Nucleus accumbens (tissue), 56 donors: ENCODE measurements at places on chromosomes 13 and 19.

DNA sequence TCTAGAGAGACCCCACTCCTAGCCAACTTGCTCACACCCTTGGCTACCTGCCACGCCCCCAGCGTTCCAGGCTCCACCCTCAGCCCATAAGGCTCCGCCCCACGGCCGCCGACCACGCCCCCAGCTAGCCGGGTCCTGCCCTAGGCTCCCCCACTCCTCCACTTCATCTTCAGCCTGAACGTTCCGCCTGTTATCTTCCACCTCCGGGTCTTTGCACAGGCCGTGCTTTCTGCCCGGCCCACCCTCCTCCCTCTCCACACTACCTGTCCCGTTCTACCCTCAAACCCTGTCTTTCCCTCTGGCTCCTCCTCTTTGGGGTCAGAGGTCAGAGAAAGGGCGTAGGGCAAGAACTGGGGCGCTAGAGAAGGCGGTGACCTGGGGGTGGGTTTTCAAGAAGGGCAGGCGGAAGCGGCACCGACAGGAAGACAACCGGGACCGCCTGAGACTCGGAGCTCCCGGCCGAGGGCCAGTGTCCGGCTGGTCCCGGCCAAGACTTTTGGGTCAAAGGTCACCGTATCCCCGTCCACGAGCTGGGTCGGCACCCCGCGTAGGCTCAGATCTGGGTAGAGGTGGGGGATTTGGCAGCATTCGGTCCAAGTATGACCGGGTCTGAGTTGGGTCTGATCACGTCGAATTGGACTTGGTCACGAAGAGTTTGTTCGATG lies 2.2 kb downstream of the PDE4C start:
- no peak for DNase-seq

- DNase-seq = no peak
Measured at GRCh38 chr13:97911311-97912138, 42.0 kb upstream of the IPO5 start.

DNA sequence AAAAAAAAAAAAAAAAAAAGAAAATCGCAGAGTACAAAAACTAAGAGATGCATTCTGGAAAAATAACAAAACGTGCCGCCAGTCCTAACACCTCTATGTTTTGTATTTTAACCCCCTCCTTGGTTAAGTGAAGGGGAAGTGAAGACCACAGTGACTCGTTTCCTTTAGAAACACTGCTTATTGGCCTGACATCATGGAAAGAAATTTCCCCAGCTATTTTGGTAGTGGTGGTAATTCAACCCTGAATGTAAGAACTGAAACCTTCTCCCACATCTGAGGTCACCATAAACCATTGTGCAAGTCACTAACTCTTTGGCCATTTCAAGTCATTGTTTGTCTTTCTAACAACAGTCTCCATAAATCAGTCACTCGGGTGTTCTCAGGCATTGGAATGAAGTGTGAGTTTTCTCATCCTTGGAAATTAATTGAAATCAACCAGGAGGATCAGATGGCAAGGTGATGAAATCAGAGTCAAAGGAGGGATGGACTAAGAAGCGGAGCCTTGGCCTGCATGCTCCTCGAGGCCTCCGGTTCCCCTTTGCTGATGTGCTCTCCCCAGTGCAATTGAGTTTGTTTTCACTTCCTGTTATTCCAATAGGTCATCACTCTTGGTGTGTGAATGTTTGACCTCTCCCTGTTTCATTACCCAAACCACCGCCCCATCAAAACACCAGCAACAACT lies 443.9 kb downstream of the FGF9 start:
- DNase-seq = no peak

GRCh38 chr13:50693727-50694126 lies 149.8 kb downstream of the DLEU7 start:
- DNase-seq = peak; percentile 6

DNA sequence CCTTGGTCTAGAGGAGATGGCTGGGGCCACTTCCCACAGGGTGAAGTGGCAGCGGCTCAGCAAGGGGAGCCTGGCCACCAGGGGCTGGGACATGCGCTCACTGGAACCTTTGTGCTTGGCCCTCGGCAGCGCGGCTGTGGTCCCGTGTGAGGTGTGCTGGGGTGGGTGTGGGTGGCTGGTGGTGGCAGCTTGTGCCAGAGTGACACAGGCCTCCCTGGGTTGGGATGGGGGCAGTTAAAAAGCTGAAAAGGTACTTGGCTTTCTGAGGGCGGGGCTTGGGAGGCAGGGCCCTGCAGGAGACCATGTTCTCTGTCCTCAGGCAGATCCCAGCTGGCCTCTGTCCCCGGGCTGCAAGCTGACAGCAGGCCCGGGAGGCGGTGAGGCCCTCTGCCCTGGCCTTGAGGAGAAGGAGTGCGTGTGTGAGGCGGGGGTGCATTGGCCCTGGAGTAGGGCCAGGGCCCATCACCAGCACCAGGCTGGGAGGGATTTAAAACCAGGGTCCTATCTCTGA lies 17.3 kb downstream of the MPND start:
- no peak for DNase-seq

GRCh38 chr19:33285441-33285927 lies 16.9 kb downstream of the CEBPA start:
- no peak for DNase-seq

DNA sequence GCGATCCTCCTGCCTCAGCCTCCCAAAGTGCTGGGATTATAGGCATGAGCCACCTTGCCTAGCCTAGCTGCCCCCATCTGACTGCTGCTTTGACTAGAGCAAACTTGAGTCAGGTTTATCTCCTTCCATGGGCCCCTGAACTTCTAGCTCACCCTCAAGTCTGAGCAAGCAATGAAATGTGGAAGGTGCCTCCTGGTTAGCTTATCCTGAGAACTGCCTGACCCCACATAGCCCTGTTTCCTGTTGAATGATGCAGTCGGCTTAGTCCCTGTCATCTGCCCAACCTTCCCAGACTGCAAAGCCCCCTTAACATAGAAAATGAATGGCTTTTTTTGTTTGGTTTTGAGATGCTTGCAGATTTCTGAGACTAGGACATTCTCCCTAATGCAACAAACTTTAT lies 8.9 kb upstream of the TMEM160 start:
- DNase-seq = no peak

- DNase-seq = no peak
Measured at GRCh38 chr13:79439275-79439674, 33.2 kb upstream of the RBM26 start.
